ENCODE measurements at places on chromosomes 6 and 20.

DNA sequence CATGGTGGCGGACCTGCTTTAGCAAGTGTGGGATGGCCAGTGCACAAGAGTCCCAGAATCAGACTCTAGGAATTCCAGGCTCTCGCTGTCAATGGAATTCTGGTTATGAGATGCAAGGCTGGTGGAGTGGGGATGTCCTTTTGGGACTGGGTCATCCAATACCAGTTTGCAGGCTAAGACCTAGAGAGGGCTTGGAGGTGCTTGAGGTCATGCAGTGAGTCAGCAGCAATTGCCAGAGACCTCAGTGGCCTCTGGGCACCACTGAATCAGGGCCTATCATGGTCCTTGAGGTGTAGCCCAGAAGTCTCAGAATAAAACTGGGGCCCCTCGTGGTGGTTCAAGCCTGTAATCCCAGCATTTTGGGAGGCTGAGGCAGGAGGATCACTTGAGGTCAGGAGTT lies 1.4 kb upstream of the SCRT2 start:
- no peak for DNase-seq

- no peak for DNase-seq
Observed at GRCh38 chr6:15252195-15252594, 6.3 kb downstream of the JARID2 start.

GRCh38 chr20:45970646-45971424 lies 1.2 kb downstream of the ZNF335 start:
- no peak for DNase-seq

DNA sequence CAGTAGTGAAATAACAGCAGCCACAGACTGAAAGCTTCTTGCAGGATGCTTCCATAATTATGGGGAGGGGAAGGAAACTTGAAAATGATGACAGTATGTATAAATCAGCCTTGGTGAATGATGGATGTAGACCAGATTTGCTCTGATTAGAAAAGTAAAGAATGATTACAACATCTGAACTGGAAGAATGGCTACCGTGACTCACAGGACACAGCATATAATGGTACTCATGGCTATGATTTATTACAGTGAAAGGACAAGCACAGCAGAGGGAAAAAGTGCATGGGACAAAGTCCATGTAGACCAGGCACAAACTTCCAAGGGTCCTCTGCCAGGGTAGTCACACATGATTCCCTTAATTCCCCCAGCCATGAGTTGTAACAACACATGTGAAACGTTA lies 70.7 kb upstream of the POPDC3 start:
- no peak for DNase-seq

GRCh38 chr6:117795234-117795633 lies 111.8 kb upstream of the SLC35F1 start:
- no peak for DNase-seq

GRCh38 chr6:163231356-163232014 lies 183.0 kb upstream of the QKI start:
- no peak for DNase-seq

DNA sequence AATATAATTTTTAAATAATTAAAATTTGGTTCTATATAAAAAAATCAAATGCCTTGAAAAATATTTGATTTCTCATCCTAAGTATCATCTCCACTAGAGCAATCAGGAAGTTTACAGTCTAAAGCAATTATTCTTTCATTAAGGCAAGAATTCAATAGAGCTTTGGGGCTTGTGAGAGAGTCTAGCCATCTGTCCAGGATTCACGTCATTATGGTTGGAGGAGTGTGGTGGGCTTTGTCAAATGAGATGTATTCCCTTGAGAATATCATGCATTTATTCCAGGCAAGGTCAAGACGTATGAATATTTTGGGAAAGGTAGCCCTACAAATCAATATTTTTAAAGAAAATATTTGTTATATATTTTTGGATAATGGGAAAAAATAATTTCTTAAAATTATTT lies 132.4 kb downstream of the ELOVL4 start:
- no peak for DNase-seq

DNA sequence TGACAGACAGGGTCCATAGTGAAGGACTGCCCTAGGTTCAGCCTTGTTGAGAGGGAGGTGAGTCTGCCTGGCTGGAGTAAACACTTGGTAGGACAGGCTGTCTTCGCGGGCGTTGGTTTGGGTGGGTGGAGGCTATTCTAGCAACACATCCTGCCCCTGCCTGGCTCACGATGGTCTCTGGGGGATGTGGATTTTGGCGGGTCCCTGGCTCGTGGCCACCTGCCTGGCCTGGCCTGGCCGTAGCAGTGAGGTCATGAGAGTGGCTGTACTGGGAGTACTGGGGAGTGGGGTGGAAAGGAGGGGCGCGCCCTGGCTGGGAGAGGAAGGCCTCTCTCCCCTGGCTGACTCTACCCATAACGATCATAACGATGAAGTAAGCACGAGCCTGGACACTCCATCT lies 30.2 kb upstream of the MRPS18A start:
- no peak for DNase-seq

DNA sequence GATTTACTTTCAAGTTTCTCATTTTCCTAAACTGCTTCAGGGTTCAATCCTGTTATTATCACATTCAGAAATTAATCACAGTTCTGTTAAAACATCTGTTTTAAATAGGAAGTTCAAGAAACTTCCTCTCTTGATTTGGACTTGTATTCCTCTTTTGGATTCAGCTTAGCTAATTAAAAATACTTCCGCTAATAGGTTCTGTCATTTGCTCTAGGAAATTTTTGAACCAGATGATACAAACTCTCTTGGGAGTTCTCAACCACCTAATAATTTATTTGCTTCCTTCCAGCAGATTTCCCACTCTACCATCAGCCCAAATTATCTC lies 15.9 kb upstream of the TMEM30A start:
- DNase-seq: no peak

GRCh38 chr20:41923624-41924023 lies 305.4 kb upstream of the CHD6 start:
- no peak for DNase-seq

DNA sequence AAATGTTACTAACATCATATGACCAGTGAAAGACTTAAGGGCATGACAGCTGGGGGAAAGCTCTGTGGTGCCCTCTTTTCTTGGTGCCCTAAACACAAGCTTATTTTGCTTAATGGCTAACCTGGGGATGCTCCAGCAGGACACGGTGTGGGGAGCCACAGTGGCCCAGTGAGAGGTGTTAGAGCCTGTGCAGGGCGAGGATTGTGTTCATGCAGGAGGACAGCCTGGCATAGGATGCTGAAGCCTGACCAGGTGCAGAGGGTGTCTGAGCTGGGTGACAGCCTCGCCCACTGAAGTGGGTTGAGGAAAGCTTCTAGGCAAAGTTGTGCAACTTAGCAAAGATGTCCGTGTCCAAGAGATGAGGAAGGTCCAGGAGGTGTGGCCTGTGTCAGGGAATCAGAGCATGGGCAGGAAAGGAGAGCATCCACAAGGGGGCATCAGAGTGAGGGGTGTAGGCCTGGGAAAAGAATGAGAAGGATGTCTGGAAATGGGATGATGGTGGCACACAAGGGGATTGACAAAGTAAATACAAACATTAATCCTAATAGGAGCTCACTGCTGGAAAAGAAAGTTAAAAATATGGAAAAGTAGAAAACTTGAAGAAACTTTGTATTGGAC lies 33.9 kb downstream of the SLC17A4 start:
- DNase-seq: peak; percentile 76

- DNase-seq: no peak
Observed at GRCh38 chr20:54416770-54417169, 58.6 kb upstream of the DOK5 start.

- DNase-seq: no peak
Observed at GRCh38 chr6:3213334-3213695, 14.1 kb downstream of the TUBB2B start.

- DNase-seq: no peak
Observed at GRCh38 chr6:79862711-79863110, 84.6 kb downstream of the ELOVL4 start.

- no peak for DNase-seq
Observed at GRCh38 chr6:144415014-144415413, 129.9 kb downstream of the UTRN start.

DNA sequence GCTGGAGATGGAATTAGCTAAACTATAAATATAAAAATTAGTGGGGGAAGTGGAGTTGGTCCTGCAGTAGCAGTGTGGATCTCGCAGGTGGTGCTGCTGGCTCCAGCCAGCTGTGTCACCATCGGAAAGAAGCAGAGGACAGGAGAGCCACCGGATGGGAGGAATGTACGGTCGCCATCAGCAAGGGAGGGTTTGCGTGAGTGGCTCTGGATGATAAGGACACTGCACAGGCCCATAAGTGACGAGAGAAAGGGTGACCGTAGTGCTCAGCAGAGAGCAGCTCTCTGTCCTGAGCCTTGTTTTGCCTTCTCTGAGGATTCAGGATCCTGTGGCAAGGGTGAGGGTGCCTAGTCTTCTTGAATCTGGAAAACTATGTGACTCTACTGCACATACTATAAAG lies 378.7 kb downstream of the ZFAND3 start:
- peak; percentile 57 for DNase-seq

DNA sequence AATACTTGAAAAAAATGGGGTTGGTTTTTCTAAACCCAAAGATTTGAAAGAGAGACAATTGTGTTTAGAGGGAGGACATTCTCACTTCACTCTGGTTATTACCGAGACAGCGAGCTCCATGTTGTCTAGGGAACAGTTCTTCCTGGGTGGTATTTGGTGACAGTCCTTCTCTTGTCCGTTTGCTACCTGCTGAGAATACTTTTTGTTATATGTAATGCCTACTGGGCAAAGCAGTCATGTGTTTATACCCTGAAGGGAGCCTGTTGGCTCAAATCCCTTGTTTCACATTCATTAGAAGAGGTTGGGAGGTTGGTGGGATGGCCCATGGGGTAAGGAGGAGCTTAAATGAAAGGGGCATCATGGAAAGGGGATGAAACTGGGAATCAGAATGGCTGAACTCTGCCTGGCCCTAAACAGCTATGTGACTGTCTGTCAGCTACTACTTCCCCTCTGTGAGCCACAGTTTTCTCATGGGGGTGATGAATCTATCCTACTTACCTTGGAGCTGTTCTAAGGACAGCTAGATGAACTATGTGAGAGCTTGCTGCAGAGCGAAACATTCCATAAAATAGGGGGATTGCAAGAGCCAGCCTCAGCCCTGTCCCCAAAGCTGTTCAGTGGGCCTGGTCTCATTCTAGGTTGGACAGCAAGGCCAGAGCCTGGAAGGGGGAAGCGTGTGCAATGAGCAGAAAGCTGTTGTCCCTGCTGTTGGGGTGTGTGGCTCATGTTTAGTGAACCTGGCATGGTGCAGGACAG lies 43.5 kb downstream of the FNDC1 start:
- DNase-seq: no peak

- DNase-seq: no peak
Observed at GRCh38 chr20:623704-624103, 13.6 kb upstream of the TCF15 start.

GRCh38 chr6:74872754-74873476 lies 332.9 kb downstream of the COL12A1 start:
- DNase-seq: no peak

- DNase-seq: no peak
Observed at GRCh38 chr6:154515826-154516225, 5.3 kb upstream of the CNKSR3 start.

GRCh38 chr20:56974499-56975250 lies 291.8 kb downstream of the BMP7 start:
- peak; percentile 46 for DNase-seq

DNA sequence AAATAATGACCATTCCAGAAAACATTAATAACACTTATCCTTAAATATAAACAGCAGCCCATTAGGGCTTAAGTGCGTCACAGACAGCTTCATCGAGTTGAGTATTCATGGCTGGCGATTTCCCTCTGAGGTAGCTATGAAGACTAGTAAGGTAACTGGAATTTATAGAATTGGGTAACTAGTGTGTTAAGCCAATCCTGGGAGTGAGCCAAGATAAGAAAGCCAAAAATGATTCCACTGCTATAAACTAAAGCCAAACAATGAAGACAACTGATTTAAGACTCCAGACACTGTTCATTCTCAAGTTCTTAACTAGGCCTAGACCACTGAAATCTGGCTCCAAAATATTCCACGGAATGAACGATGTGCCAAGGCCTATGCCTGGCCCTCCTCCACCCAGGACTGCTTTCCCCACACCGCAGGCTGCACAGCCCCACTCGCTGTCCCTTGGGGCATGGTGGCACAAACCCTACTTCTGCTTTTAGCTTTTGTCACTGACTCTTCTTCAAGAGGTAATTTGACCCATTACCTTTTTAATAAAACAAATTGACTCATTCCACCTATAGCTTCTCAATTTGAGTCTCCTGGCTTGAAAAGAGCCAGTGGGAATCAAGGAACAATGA lies 66.0 kb downstream of the BLOC1S5 start:
- DNase-seq: no peak

- DNase-seq: no peak
Observed at GRCh38 chr20:37411408-37412219, 65.7 kb downstream of the SRC start.

DNA sequence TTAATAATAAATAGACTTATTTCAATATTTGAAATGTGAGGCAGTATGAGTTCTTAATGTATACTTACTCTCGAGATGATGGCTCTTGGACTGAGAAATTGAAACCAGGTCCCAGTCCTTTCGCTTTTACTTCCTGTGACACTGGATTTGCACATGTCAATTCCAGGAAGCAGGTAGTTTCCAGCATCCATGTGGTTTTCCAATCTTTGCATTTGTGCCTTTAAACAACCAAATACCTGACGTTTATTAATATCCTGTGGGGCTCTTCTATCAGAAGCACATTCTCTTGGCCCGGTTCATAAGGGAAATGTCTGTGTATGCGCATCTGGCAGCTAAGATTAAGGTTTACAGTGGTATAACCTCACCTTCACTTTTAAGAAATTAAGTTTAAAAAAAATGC lies 13.1 kb downstream of the UTRN start:
- DNase-seq: no peak

- no peak for DNase-seq
Observed at GRCh38 chr20:59643615-59644061, 39.3 kb downstream of the PHACTR3 start.

DNA sequence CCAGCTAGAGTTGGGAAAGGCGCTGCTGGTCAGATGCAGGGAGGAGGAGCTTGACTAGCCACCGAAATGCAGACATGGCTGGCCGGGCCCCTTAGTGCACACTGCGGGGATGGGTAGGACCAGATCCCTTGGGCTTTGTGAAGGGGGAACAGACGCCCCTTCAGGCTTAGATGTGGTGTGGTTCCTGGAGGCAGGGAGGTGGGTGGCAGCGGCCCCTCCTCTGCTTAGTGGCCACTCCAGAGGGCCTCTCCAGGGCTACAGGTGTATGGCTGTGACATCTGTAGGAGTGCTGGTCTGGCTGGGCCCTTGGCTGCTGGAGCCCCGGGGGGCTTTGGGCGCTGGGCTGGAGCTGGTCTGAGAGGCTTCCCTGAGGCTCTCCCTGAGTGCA lies 5.9 kb downstream of the CCND3 start:
- peak; percentile 32 for DNase-seq

- DNase-seq: no peak
Observed at GRCh38 chr20:46358346-46359058, 47.9 kb downstream of the ELMO2 start.

GRCh38 chr6:11404838-11405237 lies 132.7 kb upstream of the TMEM170B start:
- no peak for DNase-seq

GRCh38 chr6:2535506-2535905 lies 215.2 kb downstream of the MYLK4 start:
- no peak for DNase-seq

Measured in BE2C (cell line).